ENCODE measurements at places on chromosomes 11 and 22.

- peak; percentile 44 for DNase-seq
Measured at GRCh38 chr11:118939953-118940598, 14.3 kb upstream of the BCL9L start.

DNA sequence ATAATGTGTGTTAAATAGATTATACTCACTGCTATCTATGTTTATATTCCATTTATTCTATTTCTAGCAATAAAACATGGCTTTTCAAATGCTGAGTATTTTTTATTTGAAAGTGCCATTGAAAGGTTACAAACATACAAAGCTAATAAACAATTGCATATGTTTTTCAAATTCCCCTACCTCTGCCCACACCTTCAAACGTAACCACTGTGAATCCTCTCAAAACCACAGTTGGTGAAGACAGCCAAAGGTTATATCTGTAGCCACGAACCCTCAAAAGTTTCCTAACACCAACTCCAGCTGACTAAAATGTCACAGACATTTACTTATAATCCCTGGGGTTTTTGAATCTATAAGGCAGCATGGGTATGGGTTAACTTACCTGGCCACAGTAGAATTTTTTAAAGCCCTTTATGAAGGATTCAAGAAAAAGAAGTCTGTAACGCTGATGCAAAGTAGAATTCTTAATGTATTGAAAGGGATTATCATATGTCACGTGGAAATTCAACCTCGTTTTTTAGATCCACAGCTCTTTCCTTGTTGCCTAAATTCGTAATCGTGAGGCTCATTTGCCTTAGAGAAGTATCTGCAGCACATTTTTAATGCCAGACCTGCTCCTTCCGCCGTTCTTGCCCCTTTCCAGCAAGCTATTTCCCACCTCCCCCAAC is 122.5 kb upstream of the ZC3H12C start:
- peak; percentile 70 for DNase-seq

GRCh38 chr11:783581-784015 is 6.3 kb downstream of the CEND1 start:
- peak; percentile 20 for DNase-seq

DNA sequence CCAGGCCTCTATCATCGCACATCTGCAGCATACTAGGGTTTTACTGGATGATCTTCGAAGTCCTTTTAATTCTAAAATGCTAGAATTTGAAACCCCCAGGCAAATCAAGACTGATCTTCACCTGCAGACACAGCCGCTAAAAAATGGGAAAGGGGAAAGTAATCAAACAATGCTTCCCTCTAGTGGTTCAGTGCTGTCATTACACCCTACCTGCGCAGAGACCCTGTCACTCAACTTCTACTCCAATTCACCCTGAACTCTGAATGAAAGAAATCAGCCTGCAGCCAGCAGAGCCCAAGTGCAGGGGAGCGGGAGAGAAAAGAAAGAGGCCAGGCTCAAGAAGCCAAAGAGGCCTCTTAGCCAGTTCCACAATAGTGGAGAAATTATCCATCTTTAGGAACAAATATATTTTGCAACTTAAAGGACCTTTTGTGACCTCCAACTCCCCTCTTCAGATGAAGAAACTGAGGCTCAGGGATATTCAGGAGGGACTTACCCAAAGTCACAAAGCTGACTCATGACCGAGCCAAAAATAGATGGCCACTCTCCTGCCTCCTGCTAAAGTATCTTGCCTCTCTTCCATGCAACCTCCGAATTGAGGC is 33.0 kb downstream of the SERGEF start:
- DNase-seq = peak; percentile 53

GRCh38 chr11:130034236-130034635 is 31.6 kb upstream of the PRDM10 start:
- DNase-seq = no peak

DNA sequence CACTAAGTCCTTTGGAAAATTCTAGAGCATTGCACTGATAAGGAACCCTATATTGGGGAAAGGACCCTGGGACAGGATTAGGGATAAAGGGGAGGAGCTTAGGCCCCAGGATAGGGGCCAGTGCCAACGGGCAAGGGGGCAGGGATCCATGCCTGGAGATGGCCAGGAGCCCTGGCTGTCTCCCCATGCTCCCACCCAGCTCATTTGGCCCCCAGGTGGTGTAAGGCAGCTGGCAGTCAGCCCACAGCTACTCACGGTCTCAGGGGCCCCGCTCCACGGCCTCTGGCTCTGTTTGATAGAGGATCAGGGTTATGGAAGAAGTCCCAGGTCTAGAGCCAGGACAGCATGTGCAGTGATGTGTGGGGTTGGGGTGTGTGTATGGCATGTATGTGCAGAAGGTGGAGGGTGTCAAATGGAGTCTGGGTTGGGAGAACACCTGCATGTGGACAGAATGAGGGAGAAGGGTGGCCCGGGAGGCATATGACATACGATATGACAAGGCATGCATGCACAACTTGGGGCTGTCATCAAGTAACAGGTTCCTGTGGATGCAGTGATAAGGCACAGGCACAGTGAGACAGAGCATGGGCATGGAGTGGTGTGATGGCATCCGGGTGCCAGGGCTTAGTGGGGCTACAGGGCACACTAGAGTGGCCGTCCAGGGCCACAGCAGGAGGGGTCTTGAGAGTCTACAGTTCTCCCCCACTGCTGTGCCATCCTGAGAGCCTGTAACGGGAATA is 18.4 kb upstream of the PDE2A start:
- DNase-seq = no peak

DNA sequence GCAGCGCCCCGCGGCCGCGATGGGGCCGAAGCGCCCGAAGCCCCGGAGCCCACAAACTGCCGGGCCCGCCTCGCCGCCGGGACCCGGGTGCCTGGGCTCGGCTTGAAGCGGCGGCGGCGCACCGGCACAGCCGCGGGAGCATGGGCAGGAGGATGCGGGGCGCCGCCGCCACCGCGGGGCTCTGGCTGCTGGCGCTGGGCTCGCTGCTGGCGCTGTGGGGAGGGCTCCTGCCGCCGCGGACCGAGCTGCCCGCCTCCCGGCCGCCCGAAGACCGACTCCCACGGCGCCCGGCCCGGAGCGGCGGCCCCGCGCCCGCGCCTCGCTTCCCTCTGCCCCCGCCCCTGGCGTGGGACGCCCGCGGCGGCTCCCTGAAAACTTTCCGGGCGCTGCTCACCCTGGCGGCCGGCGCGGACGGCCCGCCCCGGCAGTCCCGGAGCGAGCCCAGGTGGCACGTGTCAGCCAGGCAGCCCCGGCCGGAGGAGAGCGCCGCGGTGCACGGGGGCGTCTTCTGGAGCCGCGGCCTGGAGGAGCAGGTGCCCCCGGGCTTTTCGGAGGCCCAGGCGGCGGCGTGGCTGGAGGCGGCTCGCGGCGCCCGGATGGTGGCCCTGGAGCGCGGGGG is 346 bp downstream of the FJX1 start:
- DNase-seq = peak; percentile 31

DNA sequence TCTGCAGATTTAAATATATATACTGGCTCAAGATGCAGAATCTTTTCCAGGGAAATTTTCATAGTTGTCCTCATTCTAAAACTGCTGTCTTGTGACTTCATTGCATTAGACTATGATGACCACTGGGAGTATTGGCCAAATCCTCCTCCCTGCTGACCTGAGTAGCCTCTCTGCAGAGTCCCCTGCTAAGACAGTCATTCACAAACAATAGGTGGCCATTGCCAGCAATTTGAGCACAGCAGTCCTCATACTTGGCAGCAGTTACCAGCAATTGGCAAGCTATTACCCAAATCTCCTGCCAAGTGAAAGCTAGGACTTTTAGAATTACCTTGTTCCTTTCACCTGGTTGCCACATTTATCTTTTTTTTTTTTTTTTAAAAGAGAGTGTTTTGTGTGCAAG is 325.8 kb downstream of the FAT3 start:
- DNase-seq = no peak

GRCh38 chr22:39721206-39722031 is 150.9 kb downstream of the CACNA1I start:
- no peak for DNase-seq

- DNase-seq = peak; percentile 88
Measured at GRCh38 chr11:108199446-108200321, 22.8 kb downstream of the NPAT start.

DNA sequence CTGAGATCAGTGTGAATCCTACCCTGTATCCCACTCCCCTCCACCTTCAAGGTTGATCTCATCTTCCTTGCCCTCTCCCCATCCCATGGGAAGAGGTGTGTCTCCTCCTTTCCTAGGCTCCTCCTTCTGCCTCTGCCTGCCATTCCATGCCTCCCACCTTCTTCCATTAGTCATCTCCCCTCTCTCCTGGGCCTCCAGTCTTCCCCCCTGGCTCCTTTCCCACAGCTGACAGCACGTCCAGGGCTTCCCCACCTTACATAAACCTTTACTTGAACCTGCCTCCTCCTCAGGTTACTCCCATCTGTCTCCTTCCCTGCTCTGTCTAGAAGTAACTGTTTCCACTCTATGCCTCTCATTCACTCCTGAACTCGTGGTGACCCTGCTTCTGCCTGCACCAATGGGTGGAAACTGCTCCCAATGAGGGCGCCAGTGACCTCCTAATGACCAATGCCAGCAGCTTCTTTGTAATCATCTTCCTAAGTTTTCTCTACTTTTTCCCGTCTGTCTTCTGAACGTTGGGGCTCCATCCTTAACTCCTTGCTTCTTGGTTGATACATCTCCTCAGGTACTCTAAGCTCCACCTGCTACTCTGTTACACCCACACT is 266.9 kb upstream of the NARS2 start:
- no peak for DNase-seq

DNA sequence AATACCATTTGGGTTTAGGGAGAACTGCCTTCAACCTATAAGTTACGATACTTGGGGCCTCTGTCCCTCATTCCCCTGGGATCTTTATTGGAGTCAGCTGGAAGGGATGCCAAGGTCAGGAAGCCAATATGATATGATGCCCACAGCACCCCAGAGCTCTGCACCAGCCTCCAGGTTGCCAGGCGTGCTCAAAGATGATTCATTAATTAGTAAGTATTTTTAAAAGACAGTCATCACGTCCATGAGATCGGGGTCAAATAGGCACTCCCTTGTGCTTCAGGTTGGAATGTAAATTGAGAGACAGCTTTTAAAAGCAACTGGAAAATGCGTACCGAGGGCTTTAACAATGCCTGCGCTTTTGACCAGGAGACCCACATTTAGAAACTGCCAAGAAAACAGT is 57.0 kb upstream of the CD5 start:
- DNase-seq = no peak

DNA sequence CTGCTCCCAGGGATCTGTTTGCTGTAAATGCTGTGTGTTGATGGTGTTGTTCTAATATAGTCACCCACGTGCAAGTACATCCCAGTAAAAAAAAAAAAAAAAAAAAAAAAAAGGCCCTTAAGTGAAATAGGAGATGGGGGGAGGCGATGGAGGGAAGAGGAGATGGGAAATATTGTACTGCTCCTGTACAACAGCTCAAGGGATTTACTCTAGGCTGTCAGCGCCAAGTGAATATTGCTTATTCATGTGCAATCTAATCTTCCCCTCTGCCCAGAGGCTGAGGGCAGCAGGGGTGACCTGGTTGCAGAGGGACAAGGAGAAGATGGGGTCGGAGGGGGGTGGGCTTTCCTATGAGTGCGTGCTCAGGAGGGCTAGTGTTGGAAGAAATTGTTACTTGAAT is 206.2 kb upstream of the CADM1 start:
- DNase-seq = no peak

Data from suppressor macrophage (primary cell).